Astrocyte (in vitro differentiated cells and primary cell): ENCODE measurements at places on chromosomes 6 and 20. TPM values are rescaled to one million over a fixed set of nuclear protein-coding genes. Genes with fewer than 3 reads are reported as not detected.

DNA sequence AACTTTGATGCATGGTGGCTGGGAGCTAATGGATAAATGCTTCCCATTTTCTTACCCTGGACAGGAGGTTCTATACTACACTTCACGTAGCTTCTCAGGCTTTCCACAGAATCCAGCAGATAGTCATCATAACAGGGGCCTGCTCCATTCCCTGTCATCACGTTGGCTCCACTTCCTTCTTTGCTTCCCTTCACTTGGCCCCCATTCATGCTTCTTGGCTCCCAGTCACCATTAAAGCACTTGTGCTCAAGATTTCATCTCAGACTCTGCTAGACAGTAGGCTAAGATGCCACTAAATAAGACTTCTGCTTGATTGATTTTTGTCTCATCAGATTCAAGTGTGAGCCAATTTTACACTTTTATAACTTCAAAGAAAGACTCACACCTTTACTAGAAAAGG is 134.5 kb upstream of the ENPP5 start:
- no peaks in the 10 kb centered on the region for H3K4me1 ChIP-seq
- H3K27me3 ChIP-seq = no peaks in the 10 kb centered on the region
- no peak overlapping the region for H3K4me3 ChIP-seq
- no peak overlapping the region for H3K27ac ChIP-seq

- no peak overlapping the region for H3K4me3 ChIP-seq
- no peaks in the 10 kb centered on the region for H3K36me3 ChIP-seq
- no peak for DNase-seq
- no peak overlapping the region for H3K27ac ChIP-seq
Measured at GRCh38 chr6:127210725-127211124, 55.9 kb upstream of the RNF146 start.

DNA sequence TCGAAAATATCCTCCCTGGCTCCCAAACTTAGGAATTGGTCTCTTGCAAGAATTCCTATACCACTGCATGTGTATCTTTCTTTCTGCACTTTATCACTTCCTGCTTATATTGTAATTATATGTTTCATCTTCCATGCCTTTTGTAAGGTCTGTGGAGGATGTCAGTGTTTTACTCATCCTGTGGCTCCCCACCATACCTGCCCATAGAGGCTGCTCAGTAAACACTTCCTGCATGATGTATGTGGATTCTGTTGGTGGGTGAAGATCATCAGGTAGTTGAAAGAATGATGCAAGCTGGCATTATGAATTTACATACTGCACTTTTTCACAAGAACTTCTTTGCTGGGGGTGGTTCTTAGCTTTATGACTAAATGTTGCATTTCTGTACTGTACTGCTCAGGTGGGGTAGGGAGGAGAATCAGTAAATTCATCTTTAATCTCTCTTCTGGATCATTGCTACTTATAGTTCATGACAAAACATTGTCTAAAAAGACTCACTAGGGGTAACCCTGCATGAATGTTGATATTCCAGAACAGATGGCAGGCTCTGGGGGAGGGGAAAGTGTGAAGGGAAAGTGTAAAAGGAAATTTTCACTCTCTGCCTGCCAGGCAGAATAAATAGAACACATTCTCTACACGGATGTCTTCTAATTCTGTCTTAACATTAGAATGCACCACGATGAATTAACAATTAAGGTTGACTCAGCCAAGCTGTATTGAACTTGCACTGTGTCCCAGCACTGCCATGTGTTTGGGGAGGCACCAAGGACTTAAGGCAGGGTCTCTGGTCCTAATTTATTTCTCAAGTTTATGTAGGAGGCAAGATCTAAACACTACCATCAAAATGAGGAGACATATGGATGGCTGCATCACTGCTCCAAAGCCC is 36.0 kb upstream of the KLHL31 start:
- no peaks in the 10 kb centered on the region for H3K27me3 ChIP-seq
- no peak overlapping the region for H3K27ac ChIP-seq
- no peaks in the 10 kb centered on the region for H3K4me1 ChIP-seq
- H3K4me3 ChIP-seq = no peak overlapping the region
- no peaks in the 10 kb centered on the region for H3K36me3 ChIP-seq

GRCh38 chr6:87210979-87211378 is 55.6 kb downstream of the ZNF292 start:
- H3K36me3 ChIP-seq = peaks cover 4% of the 10 kb centered on the region
- no peak overlapping the region for H3K4me3 ChIP-seq
- no peaks in the 10 kb centered on the region for H3K27me3 ChIP-seq
- no peak overlapping the region for H3K27ac ChIP-seq

Gene RAD21L1
- total RNA-seq = 0.34 TPM in 1 of 2 replicates, not detected in the other

Gene EEF1A2
- 31.8 and 37.6 TPM in 2 replicates for total RNA-seq

Gene IL17A
- total RNA-seq = not detected in 2 replicates

GRCh38 chr6:109309917-109310316 is 72.3 kb downstream of the CD164 start:
- no peaks in the 10 kb centered on the region for H3K27me3 ChIP-seq
- no peaks in the 10 kb centered on the region for H3K4me1 ChIP-seq
- H3K27ac ChIP-seq = no peak overlapping the region
- DNase-seq = no peak
- no peak overlapping the region for H3K4me3 ChIP-seq
- no peaks in the 10 kb centered on the region for H3K36me3 ChIP-seq

DNA sequence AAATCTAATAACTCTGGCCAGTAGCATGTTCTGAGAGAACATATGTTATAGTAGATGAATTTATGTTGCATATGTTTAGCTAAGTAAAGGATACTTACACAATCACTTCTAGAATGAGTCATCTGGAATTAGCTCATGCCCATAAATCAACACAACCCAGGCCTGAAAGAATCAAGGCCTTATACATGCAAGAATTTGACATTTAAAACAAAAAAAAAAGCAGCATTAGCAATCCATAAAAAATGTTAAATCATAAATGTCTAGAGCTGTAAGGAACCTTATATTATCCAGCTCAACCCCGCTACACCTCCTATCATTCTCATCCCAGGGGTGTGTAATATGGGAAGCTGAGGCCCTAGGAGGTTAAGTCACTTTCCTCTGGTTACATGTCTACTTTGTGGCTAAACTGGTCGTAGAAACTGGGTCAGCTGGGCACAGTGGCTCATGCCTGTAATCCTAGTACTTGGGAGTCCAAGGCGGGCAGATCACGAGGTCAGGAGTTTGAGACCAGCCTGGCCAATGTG is 105.2 kb upstream of the CARMIL1 start:
- no peak overlapping the region for H3K4me3 ChIP-seq
- no peaks in the 10 kb centered on the region for H3K36me3 ChIP-seq
- DNase-seq = peak; percentile 98
- peaks cover 42% of the 10 kb centered on the region for H3K4me1 ChIP-seq
- H3K27ac ChIP-seq = peak overlapping the region; percentile 87

- peak within 1 kb of the TSS; percentile 59 for H3K4me3 ChIP-seq
- H3K27me3 ChIP-seq = peaks cover 60% of the 10 kb centered on the region
- DNase-seq = no peak
- no peak within 1 kb of the TSS for H3K27ac ChIP-seq
- H3K4me1 ChIP-seq = peaks cover 19% of the 10 kb centered on the region
Measured at GRCh38 chr6:127118298-127119101, at the start of gene RSPO3. RSPO3 (plus strand) TSS chr6:127118671; CDS start chr6:127119193, 522 bp downstream.

Gene LRRC1
- total RNA-seq = 11.8 and 14.3 TPM in 2 replicates

GRCh38 chr6:43636308-43636659 is 644 bp downstream of the MAD2L1BP start:
- peak; percentile 3 for DNase-seq
- peak overlapping the region; percentile 98 for H3K4me3 ChIP-seq
- H3K36me3 ChIP-seq = peaks cover 14% of the 10 kb centered on the region
- peak overlapping the region; percentile 84 for H3K27ac ChIP-seq
- H3K27me3 ChIP-seq = no peaks in the 10 kb centered on the region

GRCh38 chr6:170230520-170231292 is 60.2 kb downstream of the DLL1 start:
- no peak overlapping the region for H3K4me3 ChIP-seq
- H3K36me3 ChIP-seq = no peaks in the 10 kb centered on the region
- no peaks in the 10 kb centered on the region for H3K27me3 ChIP-seq
- DNase-seq = no peak

- no peak for DNase-seq
- no peak overlapping the region for H3K4me3 ChIP-seq
- peaks cover 8% of the 10 kb centered on the region for H3K4me1 ChIP-seq
- no peak overlapping the region for H3K27ac ChIP-seq
- peaks cover 6% of the 10 kb centered on the region for H3K36me3 ChIP-seq
Measured at GRCh38 chr20:47343007-47343472, 13.5 kb downstream of the ZMYND8 start.

DNA sequence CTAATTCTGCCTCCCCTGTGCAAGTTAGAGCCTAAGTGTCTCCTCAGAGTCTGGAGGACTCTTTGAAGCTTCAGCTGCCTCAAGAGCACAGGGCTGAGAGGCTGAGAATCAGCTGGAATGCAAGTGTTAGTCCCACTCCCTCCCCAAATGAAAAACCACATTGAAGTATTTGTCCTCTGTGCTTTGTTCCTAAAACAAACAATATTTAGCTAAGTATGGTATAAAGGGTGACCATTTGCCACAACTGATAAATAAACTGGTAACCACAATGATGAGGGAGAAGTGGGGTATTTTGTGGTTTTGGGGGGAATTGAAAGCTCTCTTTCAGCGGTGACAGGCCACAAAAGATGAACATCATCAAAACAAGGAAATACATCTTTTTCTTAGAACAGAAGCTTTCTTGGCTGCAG is 91.7 kb upstream of the HDDC2 start:
- H3K27ac ChIP-seq = no peak overlapping the region
- no peak overlapping the region for H3K4me3 ChIP-seq
- no peaks in the 10 kb centered on the region for H3K4me1 ChIP-seq

DNA sequence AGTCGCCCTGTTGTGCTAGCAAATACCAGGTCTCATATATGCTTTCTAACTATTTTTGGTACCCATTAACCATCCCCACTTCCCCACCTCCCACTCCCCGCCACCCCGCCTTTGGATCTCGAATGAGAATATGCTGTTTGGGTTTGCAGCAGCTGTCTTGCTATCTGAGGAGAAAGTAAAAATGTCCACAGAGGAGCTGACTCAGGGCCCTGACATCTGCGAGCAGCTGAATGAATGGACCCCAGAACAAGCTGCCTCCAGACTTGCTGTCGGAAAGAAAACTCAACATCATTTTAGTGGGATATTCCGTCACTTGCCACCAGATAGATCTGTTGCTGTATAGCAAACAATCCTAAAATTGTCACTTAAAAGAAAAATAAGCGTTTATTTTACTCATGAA is 103.7 kb downstream of the LINC00237 start:
- H3K4me3 ChIP-seq = no peak overlapping the region
- no peak overlapping the region for H3K27ac ChIP-seq
- no peaks in the 10 kb centered on the region for H3K27me3 ChIP-seq

GRCh38 chr20:23153696-23154341 is 67.7 kb upstream of the CD93 start:
- H3K27ac ChIP-seq = no peak overlapping the region
- peaks cover 32% of the 10 kb centered on the region for H3K4me1 ChIP-seq
- H3K27me3 ChIP-seq = no peaks in the 10 kb centered on the region
- H3K36me3 ChIP-seq = no peaks in the 10 kb centered on the region
- H3K4me3 ChIP-seq = no peak overlapping the region

DNA sequence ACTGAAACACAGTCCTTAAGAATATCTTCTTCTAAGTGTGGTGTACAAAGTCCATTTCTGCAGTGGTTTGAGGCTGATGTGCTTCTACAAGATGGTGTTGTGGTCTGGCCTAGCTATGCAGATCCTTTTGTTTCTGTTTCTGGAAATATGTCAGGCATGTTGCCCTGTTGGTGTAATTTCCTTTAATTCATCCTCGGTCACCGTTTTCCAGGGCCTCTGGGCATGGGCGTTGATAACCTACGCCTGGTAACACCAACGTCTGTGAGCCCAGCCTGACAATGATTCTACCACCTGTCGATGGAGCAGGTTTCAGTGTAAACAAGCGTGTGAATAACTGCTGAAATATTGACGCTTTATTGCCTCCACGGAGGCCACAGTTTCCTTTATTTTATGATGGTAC is 33.3 kb upstream of the AFDN start:
- H3K27ac ChIP-seq = no peak overlapping the region
- H3K27me3 ChIP-seq = peaks cover 2% of the 10 kb centered on the region
- DNase-seq = no peak
- H3K4me1 ChIP-seq = no peaks in the 10 kb centered on the region
- no peak overlapping the region for H3K4me3 ChIP-seq

- DNase-seq = no peak
- no peak overlapping the region for H3K27ac ChIP-seq
- H3K4me1 ChIP-seq = no peaks in the 10 kb centered on the region
- no peaks in the 10 kb centered on the region for H3K36me3 ChIP-seq
- H3K27me3 ChIP-seq = peaks cover 43% of the 10 kb centered on the region
- no peak overlapping the region for H3K4me3 ChIP-seq
Measured at GRCh38 chr20:2693286-2694007, 867 bp downstream of the EBF4 start.

- no peak for DNase-seq
- no peak overlapping the region for H3K27ac ChIP-seq
- peaks cover 32% of the 10 kb centered on the region for H3K27me3 ChIP-seq
- H3K4me1 ChIP-seq = no peaks in the 10 kb centered on the region
- no peaks in the 10 kb centered on the region for H3K36me3 ChIP-seq
- no peak overlapping the region for H3K4me3 ChIP-seq
Measured at GRCh38 chr20:45305262-45305661, 1.4 kb upstream of the RBPJL start.

DNA sequence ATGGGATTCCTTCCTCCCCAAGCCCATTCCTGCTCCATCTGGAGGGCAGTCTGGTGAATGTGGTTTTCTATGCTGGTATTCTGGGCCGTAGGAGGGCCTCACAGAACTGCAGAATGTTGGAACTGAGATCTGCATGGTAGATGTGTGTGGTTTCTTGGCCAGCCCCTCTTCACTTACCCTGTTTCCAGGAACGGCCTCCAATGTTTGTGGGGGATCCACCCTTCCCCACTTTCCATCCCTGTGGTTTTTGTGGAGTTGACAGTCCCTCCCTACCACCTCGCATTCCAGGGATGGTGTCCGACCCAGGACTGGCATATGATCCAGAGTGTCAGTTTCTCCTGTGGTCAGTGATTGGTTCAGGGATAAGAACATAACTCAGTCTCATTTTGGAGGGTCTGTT is 26.7 kb upstream of the TMEM14A start:
- no peaks in the 10 kb centered on the region for H3K27me3 ChIP-seq
- DNase-seq = peak; percentile 10
- H3K27ac ChIP-seq = no peak overlapping the region
- no peak overlapping the region for H3K4me3 ChIP-seq
- H3K4me1 ChIP-seq = peaks cover 2% of the 10 kb centered on the region
- no peaks in the 10 kb centered on the region for H3K36me3 ChIP-seq

GRCh38 chr6:124022641-124023040 is 219.0 kb downstream of the NKAIN2 start:
- no peaks in the 10 kb centered on the region for H3K36me3 ChIP-seq
- H3K27me3 ChIP-seq = no peaks in the 10 kb centered on the region

DNA sequence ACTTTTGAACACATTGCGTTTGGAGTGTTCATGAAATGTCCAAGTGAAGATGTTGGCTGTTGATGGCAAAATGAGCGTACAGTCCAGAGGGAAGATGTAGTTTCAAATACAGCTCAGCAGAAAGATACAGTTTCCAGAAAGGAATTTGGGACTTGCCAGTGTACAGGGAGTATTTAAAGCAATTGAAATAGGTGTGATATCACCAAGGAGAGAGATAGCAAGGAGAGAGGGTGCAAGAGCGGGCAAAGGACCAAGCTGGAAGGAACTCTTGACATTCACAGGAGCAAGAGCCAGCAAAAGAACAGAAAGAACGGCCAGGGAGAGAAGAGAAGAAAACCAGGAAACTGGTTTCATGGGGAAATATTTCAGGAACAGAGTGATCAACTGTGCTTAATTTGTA is 47.8 kb downstream of the CARMIL1 start:
- H3K27me3 ChIP-seq = no peaks in the 10 kb centered on the region
- no peaks in the 10 kb centered on the region for H3K4me1 ChIP-seq
- no peaks in the 10 kb centered on the region for H3K36me3 ChIP-seq

Gene ISM1
- total RNA-seq = 0.50 and 0.98 TPM in 2 replicates

- no peaks in the 10 kb centered on the region for H3K27me3 ChIP-seq
- H3K4me1 ChIP-seq = peaks cover 17% of the 10 kb centered on the region
- no peaks in the 10 kb centered on the region for H3K36me3 ChIP-seq
- DNase-seq = no peak
- H3K4me3 ChIP-seq = no peak overlapping the region
Measured at GRCh38 chr6:161446296-161446925, 172.6 kb upstream of the AGPAT4 start.
